ENCODE measurements at places on chromosomes 1 and 21. TPM values are rescaled to one million over a fixed set of nuclear protein-coding genes. Genes with fewer than 3 reads are reported as not detected.

GRCh38 chr1:173268786-173269277 lies 61.7 kb upstream of the TNFSF4 start:
- no peaks in the 10 kb centered on the region for H3K36me3 ChIP-seq
- DNase-seq = no peak
- no peak overlapping the region for H3K4me3 ChIP-seq
- no peaks in the 10 kb centered on the region for H3K27me3 ChIP-seq

DNA sequence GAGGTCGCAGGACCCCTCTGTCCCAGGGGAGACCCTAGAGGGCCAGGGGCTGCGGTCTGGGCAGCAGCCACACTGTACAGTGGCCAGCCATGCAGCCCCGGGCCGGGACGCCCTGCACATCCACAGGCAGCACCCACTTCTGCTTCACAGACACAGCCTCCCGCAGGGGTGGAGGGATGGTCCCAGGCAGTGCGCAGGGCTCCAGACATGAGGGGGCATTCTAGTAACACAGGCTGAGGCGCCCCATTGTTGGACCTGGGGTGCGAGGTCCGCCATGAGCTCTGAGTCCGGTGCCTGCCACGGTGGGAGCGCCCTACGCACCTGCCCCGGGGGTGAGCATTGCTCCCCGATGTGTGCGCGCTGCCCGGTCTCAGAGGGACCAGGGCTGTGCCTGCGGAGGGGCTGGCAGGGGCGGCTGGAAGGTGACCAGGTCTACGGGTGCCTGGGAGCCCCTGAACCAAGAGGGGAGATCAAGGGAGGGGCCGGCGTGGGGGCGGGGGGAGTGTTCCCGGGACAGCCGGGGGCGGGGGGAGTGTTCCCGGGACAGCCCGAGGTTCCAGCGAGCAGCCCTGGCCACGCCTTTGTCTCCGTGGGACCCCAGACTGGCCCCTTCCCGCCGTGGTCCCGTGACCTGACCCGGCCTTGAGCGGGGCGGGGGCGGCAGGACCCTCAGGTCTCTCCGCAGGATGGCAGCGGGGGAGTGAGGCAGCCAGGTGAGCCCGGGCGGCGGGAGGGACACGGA lies 4.5 kb downstream of the MMEL1 start:
- no peak overlapping the region for H3K27ac ChIP-seq
- H3K4me3 ChIP-seq = no peak overlapping the region
- peaks cover 51% of the 10 kb centered on the region for H3K27me3 ChIP-seq
- no peaks in the 10 kb centered on the region for H3K36me3 ChIP-seq
- no peak for DNase-seq

- H3K27ac ChIP-seq = no peak overlapping the region
- peaks cover 29% of the 10 kb centered on the region for H3K27me3 ChIP-seq
- H3K4me3 ChIP-seq = no peak overlapping the region
These were observed 2.5 kb upstream of the F3 start for GRCh38 chr1:94543893-94544635.

DNA sequence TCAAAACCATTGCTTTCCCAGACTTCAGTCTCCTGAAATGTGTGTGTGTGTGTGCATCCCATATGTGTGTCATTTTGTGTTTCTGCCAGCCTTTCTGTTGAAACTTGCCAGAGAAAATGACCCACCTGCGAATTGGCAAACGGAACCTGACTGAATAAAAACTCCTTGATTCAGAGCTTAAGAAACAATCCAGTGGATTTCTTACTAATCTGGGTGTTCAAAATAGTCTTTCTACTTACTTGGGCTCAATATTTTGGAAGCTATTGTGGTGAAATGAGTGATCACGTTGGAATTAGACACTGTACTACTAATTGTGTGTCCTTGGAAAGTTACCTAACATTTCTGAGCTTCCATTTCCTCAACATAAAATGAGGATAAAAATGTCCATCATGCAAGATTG lies 138.9 kb upstream of the ERG start:
- no peaks in the 10 kb centered on the region for H3K27me3 ChIP-seq
- H3K27ac ChIP-seq = no peak overlapping the region
- peaks cover 6% of the 10 kb centered on the region for H3K4me1 ChIP-seq
- H3K36me3 ChIP-seq = no peaks in the 10 kb centered on the region

DNA sequence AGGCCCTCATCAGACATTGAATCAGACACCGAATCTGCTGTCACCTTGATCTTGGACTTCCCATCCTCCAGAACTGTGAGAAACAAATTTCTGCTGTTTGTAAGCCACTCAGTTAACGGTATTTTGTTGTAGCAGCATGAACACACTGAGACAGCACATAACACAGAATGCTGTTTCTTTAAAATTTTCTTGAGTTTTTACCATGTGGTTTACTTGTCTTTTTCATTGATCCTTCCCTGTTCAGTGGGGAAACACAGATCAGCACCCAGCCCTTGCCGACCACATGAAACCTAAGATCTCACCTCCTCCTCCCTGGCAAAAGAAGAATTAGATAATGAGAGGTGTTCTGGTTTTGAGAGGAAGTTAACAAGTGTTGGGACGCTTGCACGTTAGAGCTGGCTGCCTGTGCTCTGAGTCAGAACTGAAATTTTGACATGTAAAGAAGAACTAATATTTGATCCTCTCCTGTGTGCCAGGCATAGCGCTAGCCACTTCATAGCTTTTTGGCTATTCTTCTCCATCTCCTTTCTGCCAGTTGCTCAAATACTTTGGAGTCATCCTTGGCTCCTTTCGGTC lies 179.6 kb downstream of the DHRS3 start:
- H3K27ac ChIP-seq = no peak overlapping the region
- H3K27me3 ChIP-seq = no peaks in the 10 kb centered on the region
- H3K36me3 ChIP-seq = no peaks in the 10 kb centered on the region
- H3K4me3 ChIP-seq = no peak overlapping the region
- H3K4me1 ChIP-seq = peaks cover 44% of the 10 kb centered on the region

GRCh38 chr1:153752571-153753195 lies 22.5 kb upstream of the SLC27A3 start:
- no peak overlapping the region for H3K27ac ChIP-seq
- no peaks in the 10 kb centered on the region for H3K27me3 ChIP-seq
- peaks cover 13% of the 10 kb centered on the region for H3K36me3 ChIP-seq
- no peak overlapping the region for H3K4me3 ChIP-seq
- no peaks in the 10 kb centered on the region for H3K4me1 ChIP-seq

GRCh38 chr1:192158181-192158580 lies at the start of gene RGS18:
TSS of gene RGS18 (plus strand) at chr1:192158462. CDS start at chr1:192158638, 176 bp downstream.
- H3K27me3 ChIP-seq = no peaks in the 10 kb centered on the region
- H3K36me3 ChIP-seq = no peaks in the 10 kb centered on the region
- H3K4me1 ChIP-seq = no peaks in the 10 kb centered on the region
- no peak within 1 kb of the TSS for H3K27ac ChIP-seq

The KRTAP19-5 gene
- not detected for polyA plus RNA-seq

The CGN gene
- polyA plus RNA-seq = 0.22 TPM

The NPR1 gene
- not detected for polyA plus RNA-seq

Data from B cell (primary cell).